ENCODE measurements at places on chromosomes 4 and X. TPM values are rescaled to one million over a fixed set of nuclear protein-coding genes. Genes with fewer than 3 reads are reported as not detected.

DNA sequence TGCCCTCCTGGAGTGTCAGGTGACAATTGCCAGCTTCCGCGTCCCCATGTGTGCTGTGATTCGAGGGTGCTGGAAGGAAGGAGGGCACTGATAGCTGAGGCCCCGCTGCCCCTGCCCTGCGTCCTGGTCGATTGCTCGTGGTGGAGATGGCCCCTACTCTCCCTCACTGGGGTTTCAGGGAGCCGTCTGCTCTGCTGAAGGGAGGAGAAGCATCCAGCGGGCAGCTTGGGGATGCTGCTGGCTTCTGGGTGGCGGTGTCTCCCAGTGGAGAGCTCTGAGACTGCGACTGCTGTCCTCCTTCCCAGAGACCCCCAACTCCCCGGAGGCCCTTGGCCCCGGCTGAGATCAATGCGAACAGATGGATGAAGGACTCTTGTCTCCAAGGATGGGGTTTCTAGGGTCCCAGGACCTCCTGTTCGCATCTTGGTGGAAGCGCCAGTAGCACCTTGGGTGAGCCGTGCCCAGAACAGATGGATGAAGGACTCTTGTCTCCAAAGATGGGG is 98.6 kb downstream of the PSAPL1 start:
- no peak for DNase-seq
- peaks cover 10% of the 10 kb centered on the region for H3K4me1 ChIP-seq
- H3K27me3 ChIP-seq = no peaks in the 10 kb centered on the region
- no peak overlapping the region for H3K27ac ChIP-seq
- no peaks in the 10 kb centered on the region for H3K36me3 ChIP-seq

DNA sequence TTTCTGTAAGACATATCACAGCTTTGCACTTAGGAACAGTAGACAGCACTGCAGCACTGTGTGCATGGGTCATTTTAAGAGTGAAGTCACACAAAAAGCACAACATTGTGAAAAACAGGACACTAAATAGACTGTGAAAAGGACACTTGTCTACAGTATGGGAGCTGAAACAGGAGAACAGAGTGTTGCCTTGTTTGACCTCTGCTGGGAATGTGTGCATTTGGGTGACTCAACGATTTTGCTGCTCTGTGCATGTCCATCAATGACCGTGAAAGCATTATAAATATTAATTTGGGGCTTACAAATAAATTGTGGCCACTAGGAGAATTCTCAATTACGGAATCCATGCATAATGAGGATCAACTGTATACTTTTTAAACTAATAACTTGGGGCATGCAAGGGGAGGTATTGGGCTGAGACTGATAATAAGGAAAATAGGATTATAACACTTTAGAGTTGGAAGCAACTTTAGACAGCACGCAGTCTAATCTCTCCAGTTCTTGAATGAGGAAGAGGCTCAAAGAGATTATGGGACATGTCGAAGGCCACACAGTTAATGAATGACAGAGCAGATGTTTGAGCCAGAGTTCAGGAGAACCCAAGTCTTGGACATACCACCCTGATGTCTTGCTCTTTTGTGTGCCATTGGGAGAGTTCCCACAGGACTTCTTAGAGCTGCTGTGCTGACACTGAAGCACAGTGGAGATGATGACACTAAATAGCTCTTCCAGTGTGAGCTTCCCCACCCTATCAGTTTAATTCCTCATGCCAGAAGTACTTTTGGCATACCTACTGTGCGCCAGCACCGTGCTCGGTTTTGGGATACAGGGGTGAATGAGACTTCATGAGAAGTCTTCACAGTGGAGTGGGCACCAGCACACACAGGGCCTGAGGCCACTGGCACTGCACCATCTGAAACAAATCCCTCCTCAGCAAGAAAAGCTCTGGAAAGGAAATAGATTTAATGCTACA is 79.3 kb downstream of the FRAS1 start:
- no peaks in the 10 kb centered on the region for H3K36me3 ChIP-seq
- H3K4me1 ChIP-seq = peaks cover 12% of the 10 kb centered on the region

NAA11 gene
- not detected for total RNA-seq

CCDC120 gene
- total RNA-seq = 14.4 TPM

GRCh38 chrX:121987163-121987562 is 939.8 kb downstream of the GLUD2 start:
- H3K27me3 ChIP-seq = no peaks in the 10 kb centered on the region
- no peaks in the 10 kb centered on the region for H3K36me3 ChIP-seq
- no peak for DNase-seq

DNA sequence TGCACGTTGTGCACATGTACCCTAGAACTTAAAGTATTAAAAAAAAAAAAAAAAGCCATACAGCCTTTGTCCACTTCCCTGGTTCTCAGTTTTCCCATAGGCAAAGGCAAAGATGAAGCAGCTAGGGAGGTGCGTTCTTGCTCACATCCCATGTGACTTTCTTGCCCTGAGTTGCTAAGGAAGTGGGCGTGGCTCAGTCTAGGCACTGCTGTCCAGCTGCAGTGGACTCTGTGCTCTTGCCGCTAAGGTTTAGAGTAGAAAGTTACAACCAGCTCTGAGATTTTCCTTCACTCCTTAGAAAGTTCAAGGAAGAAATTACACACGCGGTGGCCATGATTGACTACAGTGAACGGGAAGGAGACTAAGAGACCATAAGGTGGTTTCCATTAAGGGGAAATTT is 144.7 kb downstream of the NAA11 start:
- no peaks in the 10 kb centered on the region for H3K36me3 ChIP-seq
- H3K27ac ChIP-seq = no peak overlapping the region
- H3K27me3 ChIP-seq = no peaks in the 10 kb centered on the region
- no peak for DNase-seq
- H3K4me3 ChIP-seq = no peak overlapping the region

DNA sequence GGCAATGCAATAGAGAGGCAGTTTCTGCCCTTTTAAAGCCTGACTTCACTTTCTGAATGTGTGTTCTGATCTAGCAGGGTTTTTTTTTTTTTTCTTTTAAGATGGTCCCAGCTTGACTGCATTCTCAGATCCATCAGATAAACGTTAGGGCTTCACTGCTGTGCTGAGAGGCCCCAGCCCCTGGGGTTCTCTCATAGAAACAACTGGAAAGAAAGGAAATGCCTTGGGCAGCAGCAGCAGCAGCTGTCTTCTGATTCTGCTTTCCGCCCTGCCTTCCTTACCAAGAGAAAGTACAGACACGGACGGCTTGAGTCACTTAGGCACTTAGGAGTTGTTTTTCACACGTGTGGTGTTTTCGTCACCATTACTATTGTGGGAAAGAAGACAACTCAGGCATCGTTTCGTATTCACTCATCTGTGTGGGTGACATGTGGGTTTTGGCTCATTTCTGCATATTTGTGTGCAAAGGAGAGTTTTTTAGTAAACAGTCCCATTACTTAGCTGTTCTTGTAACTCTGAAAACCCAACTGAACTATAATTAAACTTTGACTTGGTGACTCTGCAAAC is 172.0 kb downstream of the PTTG2 start:
- peaks cover 33% of the 10 kb centered on the region for H3K36me3 ChIP-seq
- H3K4me3 ChIP-seq = no peak overlapping the region
- H3K27ac ChIP-seq = no peak overlapping the region
- H3K4me1 ChIP-seq = peaks cover 4% of the 10 kb centered on the region
- no peak for DNase-seq

GAGE13 gene
- total RNA-seq = not detected

DNA sequence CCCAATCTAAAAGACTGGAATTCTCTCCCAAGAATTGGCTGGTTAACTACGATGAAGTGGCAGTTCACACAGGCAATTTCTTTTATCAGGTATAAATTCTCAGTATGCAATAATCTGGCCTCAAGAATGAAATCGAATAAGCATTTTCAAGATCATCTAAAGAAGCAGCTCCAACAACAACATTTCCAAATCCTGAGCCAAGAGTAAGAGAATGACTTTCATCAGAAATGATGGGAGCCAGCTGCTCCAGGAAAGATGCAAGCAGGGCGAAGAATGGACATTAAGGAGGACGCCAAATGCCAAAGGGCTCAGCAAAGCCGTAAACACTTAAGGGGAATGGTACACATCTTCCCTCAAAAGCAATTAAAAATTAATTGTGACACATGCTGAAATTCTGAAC is 12.0 kb downstream of the ADAMTS3 start:
- H3K4me1 ChIP-seq = no peaks in the 10 kb centered on the region
- DNase-seq = no peak
- H3K27me3 ChIP-seq = no peaks in the 10 kb centered on the region
- H3K4me3 ChIP-seq = no peak overlapping the region
- H3K27ac ChIP-seq = no peak overlapping the region

DNA sequence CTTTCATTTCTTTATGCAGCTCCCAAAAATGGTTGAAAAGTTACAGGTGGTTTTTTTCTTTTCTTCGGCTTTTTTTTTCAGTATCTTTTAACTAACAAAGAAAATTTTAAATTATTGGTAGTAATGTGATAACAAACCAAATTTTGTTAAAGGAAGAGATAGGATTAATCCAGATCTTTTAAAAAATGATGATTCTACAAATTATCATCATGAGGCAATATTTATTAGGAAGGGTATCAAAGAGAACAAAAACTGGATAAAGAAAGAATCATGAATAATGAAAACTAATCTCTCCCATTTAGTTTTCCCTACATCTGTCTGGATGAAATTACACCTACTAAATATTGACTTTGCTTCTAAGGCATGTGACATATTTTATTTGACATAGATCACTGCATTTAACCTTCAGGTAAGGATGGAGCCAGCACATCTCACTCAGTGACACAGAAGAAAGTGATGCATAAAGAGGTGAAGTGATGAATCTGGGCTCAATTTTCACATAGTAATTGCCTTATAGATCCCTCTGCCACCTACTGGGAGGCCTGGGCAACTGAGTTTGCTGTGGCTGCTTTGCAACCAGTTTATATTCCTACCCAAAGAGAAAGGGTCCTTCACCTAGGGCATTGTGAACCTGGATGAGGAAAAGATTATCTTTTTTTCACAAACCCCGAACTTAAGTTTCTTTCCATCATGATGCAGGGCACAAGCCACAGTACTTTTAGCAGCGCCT is 155.6 kb downstream of the HNRNPD start:
- no peaks in the 10 kb centered on the region for H3K4me1 ChIP-seq
- DNase-seq = no peak
- no peaks in the 10 kb centered on the region for H3K27me3 ChIP-seq
- no peak overlapping the region for H3K27ac ChIP-seq

DNA sequence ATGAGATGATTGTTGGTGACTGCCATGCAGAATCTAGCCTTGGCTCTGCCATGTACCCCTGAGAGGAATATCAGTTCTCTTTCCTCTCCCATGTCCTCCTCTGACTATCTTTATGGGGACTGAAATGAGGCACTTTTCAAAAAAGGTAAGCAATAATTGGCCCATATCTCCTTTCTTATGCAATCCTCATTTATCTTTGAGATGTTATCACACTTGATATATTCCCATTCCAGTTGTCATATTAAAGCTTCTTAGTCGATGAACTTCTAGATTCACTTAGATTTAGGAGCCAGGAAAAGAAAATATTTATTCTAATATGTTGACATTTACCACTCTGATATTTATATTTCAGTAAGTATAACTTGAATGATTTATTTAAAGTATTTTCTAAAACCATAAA is 55.3 kb upstream of the CXCL8 start:
- no peak for DNase-seq
- H3K4me1 ChIP-seq = no peaks in the 10 kb centered on the region
- no peak overlapping the region for H3K4me3 ChIP-seq
- no peaks in the 10 kb centered on the region for H3K27me3 ChIP-seq
- no peak overlapping the region for H3K27ac ChIP-seq

GRCh38 chr4:6926681-6927478 is 17.3 kb downstream of the TBC1D14 start:
- no peaks in the 10 kb centered on the region for H3K27me3 ChIP-seq
- peaks cover 7% of the 10 kb centered on the region for H3K4me1 ChIP-seq
- no peak for DNase-seq
- H3K4me3 ChIP-seq = no peak overlapping the region
- peaks cover 7% of the 10 kb centered on the region for H3K36me3 ChIP-seq

DNA sequence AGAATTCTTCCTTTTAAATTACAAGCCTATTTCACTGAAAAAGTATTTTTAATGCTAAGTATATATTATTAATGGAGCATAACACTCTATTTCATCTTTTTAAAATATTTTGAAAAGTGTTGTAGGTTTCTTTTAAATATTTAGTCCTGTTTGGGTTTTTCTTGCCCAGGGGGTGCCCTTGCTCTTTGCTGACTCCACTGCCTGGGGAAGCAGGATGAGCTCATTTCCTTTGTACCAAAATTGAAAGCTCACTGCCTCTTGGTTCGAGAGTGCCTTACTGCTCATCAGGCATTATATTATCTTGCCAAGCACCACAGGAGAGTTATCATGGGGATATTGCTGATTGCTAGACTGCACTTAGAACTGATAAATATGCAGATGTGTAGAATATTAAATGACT is 819.2 kb downstream of the PCDH18 start:
- no peak overlapping the region for H3K27ac ChIP-seq
- no peak for DNase-seq
- no peaks in the 10 kb centered on the region for H3K4me1 ChIP-seq
- no peaks in the 10 kb centered on the region for H3K27me3 ChIP-seq
- H3K36me3 ChIP-seq = no peaks in the 10 kb centered on the region

GRCh38 chr4:39950861-39951481 is 26.7 kb downstream of the PDS5A start:
- no peaks in the 10 kb centered on the region for H3K36me3 ChIP-seq
- no peak overlapping the region for H3K27ac ChIP-seq
- no peaks in the 10 kb centered on the region for H3K27me3 ChIP-seq
- peaks cover 28% of the 10 kb centered on the region for H3K4me1 ChIP-seq
- DNase-seq = no peak

DNA sequence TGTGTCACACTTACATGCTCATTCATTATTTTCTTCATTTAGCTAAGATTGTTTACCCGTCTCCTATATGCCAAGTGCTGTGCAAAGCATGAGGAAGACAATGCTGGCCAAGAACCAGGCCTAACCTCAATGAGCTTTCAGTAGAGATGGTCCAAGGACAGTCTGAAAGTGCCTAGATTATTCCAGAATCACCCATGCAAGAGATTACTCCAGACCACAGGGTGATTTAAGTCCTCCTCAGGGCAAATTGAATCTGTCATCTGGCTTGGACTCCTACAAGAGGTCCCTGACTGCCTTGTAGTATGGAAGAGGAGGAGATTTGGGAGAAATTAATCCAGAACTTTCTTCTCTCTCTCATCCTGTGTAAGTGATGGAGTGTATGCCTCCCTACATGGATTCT is 99.4 kb upstream of the NDP start:
- H3K27me3 ChIP-seq = no peaks in the 10 kb centered on the region
- H3K36me3 ChIP-seq = no peaks in the 10 kb centered on the region
- no peaks in the 10 kb centered on the region for H3K4me1 ChIP-seq
- no peak overlapping the region for H3K27ac ChIP-seq
- no peak for DNase-seq

CLDN34 gene
- total RNA-seq = not detected

HELT gene
- total RNA-seq = not detected

ZAR1 gene
- total RNA-seq = not detected

- H3K4me3 ChIP-seq = no peak overlapping the region
- H3K36me3 ChIP-seq = no peaks in the 10 kb centered on the region
- peaks cover 31% of the 10 kb centered on the region for H3K4me1 ChIP-seq
- no peak overlapping the region for H3K27ac ChIP-seq
- H3K27me3 ChIP-seq = no peaks in the 10 kb centered on the region
- DNase-seq = no peak
Measured at GRCh38 chr4:36222702-36223101, 21.6 kb downstream of the ARAP2 start.

LRCH2 gene
- total RNA-seq = 6.5 TPM

MAOB gene
- 9.5 TPM for total RNA-seq
